ENCODE measurements at places on chromosomes 3 and 15.

- H3K27ac ChIP-seq = peak overlapping the region; percentile 81
- H3K4me3 ChIP-seq = peak overlapping the region; percentile 87
- peaks cover 24% of the 10 kb centered on the region for H3K4me1 ChIP-seq
- H3K27me3 ChIP-seq = no peaks in the 10 kb centered on the region
- DNase-seq = no peak
Measured at GRCh38 chr3:171457607-171458061, 2.6 kb downstream of the TNIK start.

DNA sequence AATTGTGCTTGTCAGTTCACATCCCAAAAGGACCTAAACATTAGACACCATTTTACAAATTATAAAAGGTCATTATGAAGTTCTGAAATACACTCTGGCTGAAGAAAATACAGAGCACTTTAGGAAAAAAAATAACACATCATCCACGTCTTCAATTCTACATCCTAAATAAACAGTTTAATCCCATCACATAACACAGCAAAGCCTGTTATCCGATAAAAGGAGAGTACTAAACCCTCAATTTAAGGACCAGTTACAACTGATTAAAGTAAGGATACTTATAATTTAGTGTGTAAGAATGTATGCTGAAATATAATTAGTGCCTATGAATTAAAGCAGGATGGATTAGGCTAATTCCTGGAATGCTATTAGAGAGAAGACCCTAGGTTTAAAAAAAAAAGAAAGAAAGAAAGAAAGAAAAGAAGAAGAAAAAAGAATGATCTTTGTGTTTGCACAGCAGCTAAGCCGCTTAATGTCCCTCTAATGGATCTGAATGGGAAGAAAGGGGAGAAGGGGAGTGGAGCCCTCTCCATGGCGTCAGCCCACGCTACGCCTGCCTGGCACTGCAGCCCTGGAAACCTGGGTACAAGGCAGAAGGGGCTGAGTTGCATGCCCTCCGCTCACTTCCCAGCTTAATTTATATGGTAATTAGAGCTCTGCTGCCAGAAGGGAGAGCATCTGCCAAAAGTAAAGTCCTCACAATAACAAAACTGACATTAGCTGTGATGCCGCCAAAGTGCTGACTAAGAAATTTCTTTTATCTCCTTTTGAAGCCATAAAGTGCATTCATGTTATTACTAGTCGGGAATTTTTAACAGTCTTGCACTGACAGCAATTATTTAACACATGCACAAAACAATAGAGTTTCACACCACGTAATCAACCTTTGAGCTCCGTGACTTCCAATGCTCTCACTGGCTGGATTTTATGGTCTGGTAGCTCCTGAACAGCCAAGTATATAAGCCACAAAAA is 90.0 kb downstream of the FSIP1 start:
- no peaks in the 10 kb centered on the region for H3K36me3 ChIP-seq
- H3K27me3 ChIP-seq = no peaks in the 10 kb centered on the region
- no peak overlapping the region for H3K4me3 ChIP-seq
- no peak overlapping the region for H3K27ac ChIP-seq

- H3K27me3 ChIP-seq = no peaks in the 10 kb centered on the region
- no peak overlapping the region for H3K4me3 ChIP-seq
Measured at GRCh38 chr3:71652781-71653413, 69.4 kb upstream of the FOXP1 start.

DNA sequence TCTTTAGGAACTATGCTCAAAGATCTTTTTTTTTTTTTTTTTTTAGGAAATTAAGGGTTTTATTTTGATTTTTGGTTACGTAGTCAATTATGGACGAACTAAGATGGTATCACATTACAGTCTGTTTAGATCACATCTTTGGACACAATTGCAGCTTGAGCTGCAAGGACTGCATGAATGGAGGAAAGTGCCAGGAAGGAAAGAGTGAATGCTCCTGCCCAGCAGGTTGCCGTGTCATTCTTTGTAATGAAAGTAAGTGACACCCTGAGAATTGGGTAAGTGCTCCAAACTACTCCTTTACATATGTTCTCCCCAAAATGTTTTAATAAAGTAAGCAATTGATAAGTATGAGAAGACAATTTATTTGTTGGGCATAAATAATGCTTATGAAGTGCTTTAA is 716.5 kb upstream of the GOLIM4 start:
- no peaks in the 10 kb centered on the region for H3K27me3 ChIP-seq
- H3K4me3 ChIP-seq = no peak overlapping the region
- H3K27ac ChIP-seq = no peak overlapping the region

- H3K36me3 ChIP-seq = no peaks in the 10 kb centered on the region
- no peak overlapping the region for H3K27ac ChIP-seq
- no peaks in the 10 kb centered on the region for H3K27me3 ChIP-seq
- no peak overlapping the region for H3K4me3 ChIP-seq
Measured at GRCh38 chr3:98600412-98601095, 7.1 kb upstream of the CPOX start.

- DNase-seq = no peak
- no peaks in the 10 kb centered on the region for H3K4me1 ChIP-seq
- H3K36me3 ChIP-seq = no peaks in the 10 kb centered on the region
- H3K4me3 ChIP-seq = no peak overlapping the region
Measured at GRCh38 chr3:101879623-101880284, 30.4 kb downstream of the NFKBIZ start.

DNA sequence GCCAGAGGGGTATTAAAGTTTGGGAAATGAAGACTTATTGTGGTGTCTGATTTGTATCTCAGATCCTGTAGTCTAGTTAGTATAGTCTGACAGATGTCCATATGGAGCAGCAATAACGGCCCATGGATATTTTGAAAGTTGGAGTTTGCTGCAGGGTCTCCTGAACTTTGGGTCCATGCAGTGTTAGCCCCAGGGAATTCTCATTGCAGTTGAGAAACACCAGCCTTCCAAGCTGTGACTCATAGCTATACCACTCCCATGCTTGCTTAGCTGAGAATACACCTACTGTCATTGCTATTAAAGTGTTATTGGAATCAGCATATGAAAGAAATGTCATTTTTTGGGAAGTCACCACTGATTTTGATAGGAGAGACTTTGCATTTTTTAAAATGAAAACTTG is 29.2 kb downstream of the TMOD2 start:
- DNase-seq = no peak
- peaks cover 7% of the 10 kb centered on the region for H3K36me3 ChIP-seq
- H3K4me1 ChIP-seq = no peaks in the 10 kb centered on the region
- no peaks in the 10 kb centered on the region for H3K27me3 ChIP-seq

Measured in naive thymus-derived CD4-positive, alpha-beta T cell (primary cell).